Thoracic aorta (tissue), 2 donors: ENCODE measurements at places on chromosomes 13 and 19.

- DNase-seq = no peak
Measured at GRCh38 chr13:30763786-30764413, 28.6 kb downstream of the ALOX5AP start.

DNA sequence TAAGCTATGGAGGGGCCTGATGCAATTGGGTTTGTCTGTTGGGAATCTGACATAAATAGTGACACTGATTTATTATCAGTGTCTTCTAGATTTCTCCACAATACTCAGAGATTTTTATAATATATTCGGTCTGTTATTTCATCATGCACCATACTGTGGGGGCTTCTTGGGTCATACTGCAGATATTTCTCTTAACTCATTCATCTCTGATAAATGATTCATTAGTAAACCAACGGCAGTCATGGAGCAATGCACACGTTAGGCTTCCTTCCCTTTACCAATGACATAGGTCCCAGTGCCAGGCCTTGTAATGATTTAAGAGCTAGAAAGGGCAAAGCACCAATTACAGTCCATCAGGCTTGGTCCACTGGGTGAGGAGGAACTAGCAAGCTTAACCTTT is 53.6 kb downstream of the FAM216B start:
- no peak for DNase-seq

DNA sequence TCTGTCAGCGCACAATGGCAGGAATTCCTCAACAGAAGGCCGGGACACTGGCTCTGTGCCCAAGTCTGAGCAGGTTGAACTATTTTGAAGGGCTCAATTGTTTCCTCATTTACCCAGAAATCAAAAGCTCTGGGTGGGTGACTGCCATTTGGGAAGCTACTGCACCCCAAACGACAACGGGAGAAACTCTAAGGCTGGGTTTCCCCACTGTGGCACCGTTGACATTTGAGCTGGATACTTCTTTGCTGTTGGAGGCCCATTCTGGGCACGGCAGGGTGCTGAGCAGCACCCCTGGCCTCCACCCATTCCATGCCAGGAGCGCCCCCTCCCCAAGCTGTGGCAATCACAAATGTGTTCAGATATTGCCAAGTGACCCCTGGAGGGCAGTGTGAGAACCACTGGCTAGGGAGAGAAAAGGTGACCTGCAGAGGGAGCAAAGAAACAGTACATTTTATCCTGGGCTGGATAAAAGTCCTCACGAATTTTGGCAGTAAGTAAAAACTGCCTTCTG is 62.5 kb downstream of the RFX2 start:
- no peak for DNase-seq

GRCh38 chr13:100063906-100064305 is 25.0 kb upstream of the PCCA start:
- DNase-seq = no peak

DNA sequence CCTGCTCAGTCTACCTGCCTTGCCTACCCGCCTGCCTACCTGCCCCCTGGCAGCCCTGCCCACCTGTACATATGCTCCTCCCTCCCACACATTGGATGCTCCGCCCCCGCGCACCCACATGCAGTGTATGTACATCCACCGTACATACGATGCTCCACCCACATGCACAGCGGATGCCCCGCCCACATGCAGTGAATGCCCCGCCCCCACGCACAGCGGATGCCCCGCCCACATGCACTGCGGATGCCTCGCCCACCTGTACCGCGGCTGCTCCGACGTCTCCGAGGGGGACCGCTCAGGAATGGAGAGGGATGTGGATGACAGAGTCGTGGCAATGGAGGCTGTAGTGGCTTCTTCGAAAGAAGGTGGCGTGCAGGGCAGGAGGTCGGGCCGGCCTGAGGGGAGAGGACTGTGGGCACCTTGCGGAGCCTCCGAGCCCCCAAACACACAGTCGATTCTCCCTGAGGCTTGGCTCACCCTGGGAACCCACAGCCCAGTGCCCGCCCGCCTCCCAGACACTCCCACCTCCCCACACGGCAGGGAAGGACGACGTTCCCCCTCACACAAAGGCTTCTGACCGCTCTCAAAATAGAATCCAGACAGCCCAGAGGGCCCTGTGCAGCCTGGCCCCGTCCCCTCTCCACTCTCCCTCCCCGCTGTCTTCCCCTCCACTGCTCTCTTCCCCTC is 16.5 kb upstream of the CACTIN start:
- no peak for DNase-seq

DNA sequence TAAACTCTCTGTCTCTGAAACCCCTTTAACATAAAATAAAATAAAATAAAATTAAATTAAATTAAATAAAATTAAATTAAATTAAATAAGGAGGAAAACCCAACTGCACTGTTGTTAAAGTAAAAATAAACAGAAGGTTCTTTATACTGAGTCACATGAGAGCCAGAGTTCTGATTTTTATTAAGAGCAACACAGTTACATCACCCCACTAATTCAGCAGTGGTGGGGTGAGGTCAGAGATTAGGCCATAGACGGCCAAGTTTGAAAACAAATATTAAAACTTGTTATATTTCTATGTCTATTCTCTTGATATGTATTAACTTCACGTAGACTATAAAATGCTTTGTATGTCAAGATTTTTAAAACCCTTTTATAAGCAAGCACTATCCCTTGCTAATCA is 59.5 kb downstream of the MYCBP2 start:
- DNase-seq = no peak

- DNase-seq = no peak
Measured at GRCh38 chr13:75554464-75554863, 4.9 kb downstream of the UCHL3 start.

DNA sequence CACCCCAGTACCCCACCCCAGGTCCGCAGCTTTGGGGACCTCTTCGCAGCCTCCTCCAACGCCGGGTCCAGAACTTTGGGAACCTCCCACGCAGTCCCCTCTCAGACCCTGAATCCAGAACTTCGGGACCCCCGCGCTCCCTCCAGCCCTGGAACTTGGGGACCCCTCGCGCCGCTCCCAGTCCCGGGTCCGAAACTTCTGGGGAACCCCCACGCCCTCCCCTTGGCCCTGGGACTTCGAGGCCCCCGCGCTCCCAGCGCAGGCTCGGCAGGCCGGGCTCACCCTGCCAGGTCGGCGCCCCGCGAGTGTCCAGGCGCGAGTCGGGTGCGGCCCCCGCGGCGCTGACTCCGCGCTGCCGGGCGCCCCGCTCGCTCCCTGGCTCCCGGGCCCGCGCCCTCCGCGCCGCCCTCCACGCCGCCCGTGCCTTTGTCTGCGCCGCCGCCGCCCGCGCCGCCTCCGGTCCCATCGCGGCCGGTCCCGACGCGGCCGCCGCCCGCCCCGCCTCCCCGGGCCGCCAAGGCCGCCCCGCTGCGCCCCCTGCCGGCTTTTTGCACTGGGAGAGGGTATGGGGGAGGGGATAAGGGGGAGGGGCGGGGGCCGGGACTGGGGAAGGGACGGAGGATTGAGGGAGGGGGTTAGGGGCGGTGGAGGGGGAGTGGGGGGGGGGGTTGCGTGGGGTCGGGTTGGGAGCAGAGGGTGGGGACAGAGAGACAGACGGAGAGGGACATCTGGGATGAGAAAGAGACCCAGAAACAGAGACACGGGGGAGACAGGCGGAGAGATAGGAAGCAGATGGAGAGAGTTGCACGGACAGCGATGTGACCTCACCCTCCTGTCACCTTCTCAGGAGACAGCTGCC is at the start of gene HOMER3:
TSS of gene HOMER3 (minus strand) at position 449 of the 859 bp plus-strand sequence. CDS start 2,235 bp downstream, outside the sequence.
- DNase-seq = peak; percentile 22

DNA sequence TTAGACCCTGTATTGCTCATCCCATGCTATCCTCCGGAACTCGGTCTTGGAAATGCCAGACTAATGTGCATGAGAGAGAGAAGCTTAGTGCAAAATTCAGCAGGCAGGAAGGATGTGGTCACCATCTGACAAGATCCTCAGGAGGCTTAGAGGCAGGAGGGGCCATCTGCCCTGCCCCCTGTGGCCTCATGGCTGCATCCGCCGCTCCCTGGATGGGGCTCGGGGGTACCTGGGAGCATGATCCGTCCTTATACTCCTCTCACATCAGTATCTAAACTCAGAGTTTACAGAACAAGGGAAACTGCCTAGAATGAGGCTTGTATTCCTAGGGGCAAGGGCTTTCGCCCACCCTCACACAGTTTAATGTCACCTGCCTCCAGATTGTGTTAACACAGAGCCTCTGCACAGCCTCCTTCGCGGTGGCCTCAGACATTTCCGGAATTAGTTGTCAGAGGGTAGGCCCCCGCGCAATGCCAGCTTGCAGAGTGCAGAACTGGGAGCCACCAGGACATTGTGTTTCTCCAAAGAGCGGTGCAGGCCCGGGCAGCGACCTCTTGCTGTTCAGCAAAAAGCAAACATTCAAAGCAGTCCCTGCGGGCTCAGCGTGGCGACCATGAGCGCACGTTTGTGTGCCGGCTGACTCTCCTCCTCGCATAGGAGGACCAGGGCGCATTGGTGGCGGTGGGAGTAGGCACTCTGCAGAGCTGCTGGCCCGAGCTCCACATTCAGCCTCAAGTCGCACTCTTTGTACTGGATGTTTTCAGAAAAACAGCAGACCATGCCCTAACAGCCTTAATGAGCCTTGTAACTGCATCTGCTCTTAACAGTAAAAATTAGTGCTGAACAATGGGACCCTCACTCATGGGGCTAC is 39.1 kb downstream of the GPR12 start:
- DNase-seq = no peak

- no peak for DNase-seq
Measured at GRCh38 chr13:77310161-77310560, 16.7 kb downstream of the MYCBP2 start.

DNA sequence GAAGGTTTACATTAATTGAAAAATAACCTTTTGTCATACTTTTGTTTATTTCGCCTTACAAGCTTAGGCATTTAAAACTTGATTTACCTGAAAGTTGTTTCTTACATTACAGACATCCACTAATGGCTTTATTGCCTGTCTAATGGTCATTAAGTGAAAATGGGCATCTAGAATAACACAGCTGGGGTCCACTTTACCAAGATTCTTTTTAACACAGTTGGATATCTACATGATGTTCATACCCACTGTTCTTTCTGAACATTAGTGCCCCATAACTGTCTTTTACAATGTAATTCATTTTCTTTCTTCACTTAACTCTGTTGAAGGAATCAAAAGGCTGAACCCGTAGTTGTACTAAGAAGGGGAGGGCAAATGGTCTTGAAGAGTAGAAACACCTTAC is 19.8 kb upstream of the KLHL1 start:
- DNase-seq = no peak

GRCh38 chr13:46644816-46645215 is 91.8 kb downstream of the LRCH1 start:
- no peak for DNase-seq

DNA sequence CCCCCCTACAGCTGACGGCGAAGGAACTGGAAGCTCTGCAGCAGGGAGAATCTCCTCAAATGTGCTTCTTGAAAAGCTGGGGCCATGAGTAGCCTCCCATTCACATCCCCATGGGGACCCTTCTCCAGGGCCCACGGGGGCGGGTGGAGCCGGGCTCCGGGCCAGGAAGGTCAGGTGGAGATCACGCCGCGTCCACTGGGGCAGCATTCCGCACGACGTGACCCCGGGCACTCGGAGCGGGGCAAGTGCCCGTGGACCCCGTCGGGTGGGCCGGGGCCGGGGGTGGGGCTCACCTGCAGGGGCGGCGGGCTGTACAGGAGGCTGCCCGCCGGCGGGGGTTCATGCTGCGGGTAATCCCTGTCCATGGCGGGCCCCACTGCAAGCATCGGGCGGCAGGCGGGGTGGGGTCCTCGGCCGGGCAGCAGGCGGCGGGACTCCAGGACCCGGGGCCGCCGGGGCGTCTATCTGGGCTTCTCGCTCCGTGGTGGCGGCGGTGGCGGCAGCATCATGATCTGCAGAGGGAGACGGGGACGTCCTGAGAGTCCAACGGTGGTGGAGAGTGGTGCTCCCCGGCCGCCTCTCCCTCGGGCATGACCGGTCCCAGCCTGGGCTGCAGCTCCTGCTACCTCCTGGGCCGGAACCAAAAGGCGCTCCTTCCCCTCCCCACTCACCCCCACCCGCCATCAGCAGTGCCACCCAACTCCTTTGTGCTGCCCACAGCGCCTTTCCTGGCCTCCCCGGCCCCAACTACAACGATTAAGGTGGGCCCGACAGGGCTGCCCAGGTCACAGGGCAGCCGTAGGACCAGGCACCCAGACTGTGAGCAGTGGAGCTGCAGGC is 20.0 kb downstream of the SBNO2 start:
- no peak for DNase-seq

GRCh38 chr13:23766283-23766682 is 122.9 kb downstream of the MIPEP start:
- no peak for DNase-seq

DNA sequence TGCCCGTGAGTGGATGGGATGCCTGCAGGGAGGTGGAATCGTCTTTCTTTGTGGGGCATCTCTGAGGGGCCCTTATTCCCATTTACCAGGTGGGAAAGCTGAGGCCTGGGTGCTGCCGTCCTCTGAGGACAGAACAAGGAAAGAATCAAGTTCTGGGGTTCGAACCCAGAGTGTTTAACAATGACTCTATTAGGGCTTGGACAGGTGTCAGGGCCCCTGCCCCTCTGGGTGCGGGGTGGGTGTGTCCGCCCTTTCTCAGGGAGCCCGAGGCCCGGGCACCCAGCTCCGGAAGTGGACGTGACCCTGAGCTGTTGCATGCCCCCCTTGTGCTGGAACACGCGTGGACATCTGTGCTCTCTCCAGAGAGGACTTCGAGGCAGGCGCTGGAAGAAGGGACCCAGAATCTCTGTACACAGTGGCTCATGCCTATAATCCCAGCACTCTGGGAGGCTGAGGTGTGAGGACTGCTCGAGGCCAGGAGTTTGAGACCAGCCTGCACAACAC is 10.8 kb downstream of the NDUFA11 start:
- no peak for DNase-seq

GRCh38 chr13:112892426-112893206 is 76.4 kb upstream of the MCF2L start:
- DNase-seq = no peak

DNA sequence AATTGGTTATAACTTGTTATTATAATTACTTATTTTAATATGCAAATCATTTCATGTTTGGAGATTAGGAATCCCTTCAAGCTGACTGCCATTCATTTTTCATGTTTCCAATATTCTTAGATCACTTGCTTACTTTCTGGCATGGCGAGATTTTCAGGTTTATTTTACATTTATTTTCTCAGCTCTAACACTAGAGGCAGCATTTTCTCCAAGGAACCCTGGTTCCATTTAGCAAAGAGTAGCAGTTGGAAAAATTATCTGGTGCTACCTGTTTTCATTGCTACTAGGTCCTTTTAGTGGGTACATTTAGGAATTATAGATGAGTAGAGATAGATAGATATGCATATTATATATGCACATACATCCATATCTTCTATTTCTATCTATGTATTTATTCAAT is 90.9 kb upstream of the TRPC4 start:
- no peak for DNase-seq
